ENCODE measurements at places on chromosomes 7 and 10. TPM values are rescaled to one million over a fixed set of nuclear protein-coding genes. Genes with fewer than 3 reads are reported as not detected.

The CLCN1 gene
- not detected for total RNA-seq

The ADAMTS14 gene
- total RNA-seq = not detected

The CFAP69 gene
- 2.2 TPM for total RNA-seq

The PKD2L1 gene
- total RNA-seq = not detected

The RAMP3 gene
- not detected for total RNA-seq

The CDC14C gene
- total RNA-seq = not detected

The ERVW-1 gene
- not detected for total RNA-seq

The GHRHR gene
- 0.27 TPM for total RNA-seq

The GPR22 gene
- total RNA-seq = not detected

The GRM3 gene
- total RNA-seq = not detected
